ENCODE measurements at places on chromosomes 11 and 22.

DNA sequence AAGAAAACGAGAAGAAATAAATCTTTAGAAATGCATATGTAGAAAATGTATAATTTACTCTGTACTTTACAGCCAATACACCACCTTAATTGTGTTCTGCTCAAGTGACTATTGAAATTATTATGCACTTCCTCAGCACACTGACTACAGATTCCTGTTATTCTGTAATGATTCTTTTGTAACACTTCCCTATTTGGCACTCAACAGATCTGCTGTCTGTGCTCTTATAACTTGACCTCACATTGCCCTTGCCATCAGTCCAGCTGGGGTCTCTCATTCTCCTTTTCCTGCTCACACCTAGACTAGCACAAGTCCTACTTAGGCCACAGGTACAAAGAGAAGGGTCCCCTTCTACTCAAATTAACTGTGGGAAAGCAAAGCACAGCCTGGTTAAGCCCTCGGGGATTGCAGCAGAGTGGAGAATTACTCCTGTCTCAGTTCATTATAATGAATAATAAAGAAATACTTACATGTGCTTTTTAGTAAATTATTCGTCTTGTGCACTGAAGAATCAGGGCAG lies 860.4 kb downstream of the OPCML start:
- no peak for DNase-seq

DNA sequence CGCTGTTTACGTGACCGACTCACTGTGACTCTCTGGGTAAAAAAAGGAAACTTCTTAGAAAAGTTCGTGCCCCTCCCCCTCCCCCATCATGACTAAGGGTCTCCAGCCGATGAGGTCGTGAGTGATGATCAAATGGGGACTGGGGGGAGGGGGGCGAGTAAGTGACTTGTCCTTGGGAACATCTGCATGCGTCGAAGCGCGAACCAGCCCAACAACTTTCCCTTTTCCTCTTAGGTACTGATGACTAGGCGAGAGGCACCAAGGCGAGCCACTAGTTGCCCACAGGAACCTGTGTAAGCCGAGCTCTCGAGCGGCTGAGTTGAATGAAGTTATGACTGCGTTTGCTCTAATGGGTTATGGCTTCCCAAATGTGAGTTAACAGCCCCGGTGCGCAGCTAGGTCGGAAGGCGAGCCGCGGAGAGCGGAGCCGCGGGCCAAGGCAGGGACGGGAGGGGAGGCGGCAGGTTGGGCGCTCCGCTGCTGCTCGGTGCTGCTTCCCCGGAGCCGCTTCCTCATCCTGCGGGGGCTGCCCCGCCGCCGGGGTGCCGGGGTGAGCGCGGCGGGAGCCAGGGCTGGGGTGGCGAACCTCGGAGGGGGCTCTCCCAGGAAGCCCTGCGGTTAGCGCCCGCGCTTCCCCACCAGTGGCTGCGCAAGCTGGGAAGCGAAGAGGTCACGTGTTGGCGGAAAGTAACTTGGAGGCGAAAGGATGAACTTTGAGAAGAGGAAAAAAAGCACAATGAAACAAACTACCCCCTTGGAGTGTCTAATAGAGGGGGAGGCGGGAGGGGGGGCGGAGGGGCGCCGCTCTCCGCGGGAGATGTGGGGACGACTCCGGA lies 22.1 kb upstream of the BDNF start:
- no peak for DNase-seq

DNA sequence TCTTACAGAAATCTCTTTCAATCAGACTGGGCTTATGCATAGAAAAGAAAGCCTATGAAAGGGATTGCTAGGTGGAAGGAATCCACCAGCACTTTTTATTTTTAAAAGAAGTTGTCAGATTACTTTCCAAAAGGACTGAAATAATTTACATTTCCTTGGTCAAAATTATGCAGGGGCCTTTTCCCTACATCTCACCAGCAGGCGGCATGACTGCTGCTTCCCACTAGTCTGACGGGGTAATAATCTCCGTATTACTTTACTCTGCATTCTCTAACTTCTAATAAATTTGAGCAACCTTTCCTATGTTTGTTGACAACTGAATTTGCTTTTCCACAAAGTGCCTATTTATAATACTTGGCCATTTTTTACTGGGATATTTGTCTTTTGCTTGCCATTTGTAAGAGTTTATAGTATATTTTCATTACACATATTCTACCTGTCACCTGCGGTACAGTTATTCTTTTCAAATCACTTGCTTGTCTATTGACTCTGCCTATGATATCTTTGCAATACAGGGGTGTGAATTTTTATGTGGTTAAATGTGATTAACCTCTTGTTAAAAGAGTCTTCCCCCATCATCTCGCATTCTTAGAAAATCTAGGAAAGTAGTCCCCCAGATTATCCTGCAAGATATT lies 51.9 kb upstream of the USP47 start:
- peak; percentile 31 for DNase-seq

GRCh38 chr11:78935398-78936068 lies 360.9 kb upstream of the NARS2 start:
- peak; percentile 60 for DNase-seq

DNA sequence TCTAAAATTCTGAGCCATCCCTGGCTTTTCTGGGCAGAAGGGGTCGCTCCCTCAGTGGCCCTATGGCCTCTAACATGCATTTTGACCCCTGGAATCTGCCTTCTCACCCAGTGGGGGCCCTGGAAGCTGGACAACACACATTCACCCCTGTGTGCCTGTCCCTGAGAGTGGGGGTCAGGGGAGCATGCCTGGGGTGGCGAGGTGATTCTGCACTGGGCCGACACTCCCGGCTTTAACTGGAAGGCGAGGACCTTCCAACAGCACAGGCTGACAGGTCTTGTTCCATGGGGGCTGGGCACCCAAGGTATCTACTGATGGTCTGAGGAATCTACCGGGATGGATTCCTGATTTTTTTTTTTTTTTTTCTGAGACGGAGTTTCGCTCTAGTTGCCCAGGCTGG lies 10.7 kb downstream of the PPM1F start:
- no peak for DNase-seq

DNA sequence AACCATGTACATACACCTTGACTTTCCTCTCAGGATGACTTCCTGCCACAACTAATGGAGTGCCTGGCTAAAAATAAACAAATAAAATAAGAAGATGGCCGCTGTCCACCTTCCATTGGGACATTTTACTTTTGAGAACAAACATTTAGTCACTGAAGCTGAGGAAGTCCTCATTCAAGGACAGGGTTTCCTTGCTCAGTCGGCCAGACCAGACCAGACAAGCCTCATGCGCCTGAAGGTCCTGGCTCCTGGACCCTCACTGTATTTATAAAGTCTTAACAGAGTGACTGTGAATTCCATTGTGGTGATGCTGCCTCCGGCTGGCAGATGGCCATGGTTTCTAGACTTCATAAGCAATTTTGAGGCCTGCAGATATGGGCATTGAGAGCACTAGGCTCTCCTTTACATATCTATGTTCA lies 114.5 kb downstream of the MAML2 start:
- peak; percentile 30 for DNase-seq

GRCh38 chr22:19615867-19616581 lies 91.8 kb upstream of the CLDN5 start:
- no peak for DNase-seq

DNA sequence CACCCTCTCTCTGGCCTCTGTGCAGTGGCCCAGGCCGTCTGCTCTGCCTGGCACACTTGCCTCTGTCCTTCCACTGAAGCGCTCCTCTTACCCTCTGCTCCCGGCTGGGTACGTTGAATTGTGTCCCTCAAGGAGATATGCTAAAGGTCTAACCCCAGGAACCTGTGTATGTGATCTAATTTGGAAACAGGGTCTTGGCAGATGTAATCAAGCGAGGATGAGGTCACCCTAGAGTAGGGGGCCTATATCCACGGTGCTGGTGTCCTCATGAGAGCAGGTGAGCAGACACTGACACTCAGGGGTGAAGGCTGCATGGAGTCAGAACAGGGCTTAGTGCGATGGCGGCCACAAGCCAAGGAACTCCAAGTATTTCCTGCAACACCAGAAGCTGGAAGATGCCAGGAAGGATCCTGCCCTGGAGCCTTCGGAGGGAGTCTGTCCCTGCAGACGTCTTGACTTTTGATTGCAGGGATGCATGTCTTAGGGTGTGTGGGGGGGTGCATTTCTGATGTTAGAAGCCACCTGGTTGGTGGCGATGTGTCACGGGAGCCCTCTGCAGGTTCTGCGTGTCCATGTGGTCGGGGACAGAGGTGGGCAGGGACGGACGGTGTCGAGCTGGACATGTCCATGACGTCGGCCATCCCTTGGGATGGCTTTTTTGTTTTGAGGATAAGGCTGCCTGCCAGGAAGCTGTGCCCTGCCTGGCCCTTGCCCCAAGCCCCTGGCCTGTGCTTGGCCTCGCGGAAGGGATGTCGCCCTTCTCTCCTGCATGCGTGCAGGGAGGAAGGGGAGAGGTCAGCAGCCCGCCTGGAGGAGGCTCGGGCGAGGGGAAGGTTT lies 68.6 kb downstream of the LRP5 start:
- DNase-seq, result no peak

DNA sequence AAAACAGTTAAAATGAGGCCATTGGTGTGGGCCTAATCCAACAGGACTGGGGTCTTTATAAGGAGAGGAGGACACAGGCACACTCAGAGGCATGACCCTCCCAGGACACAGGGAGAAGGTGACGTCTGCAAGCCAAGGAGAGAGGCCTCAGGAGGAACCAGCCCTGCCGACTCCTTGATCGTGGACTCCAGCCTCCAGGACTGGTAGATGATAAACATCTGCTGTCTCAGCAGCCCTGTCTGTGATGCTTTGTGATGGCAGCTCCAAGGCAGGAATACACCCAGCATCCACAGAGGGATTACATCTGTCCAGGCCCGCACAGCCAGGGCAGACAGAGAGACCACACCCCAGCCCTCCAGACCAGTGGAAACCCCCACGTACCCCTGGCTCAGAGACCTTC lies 18.4 kb downstream of the CDKN1C start:
- no peak for DNase-seq

- DNase-seq, result no peak
Observed at GRCh38 chr22:25783856-25784255, 41.9 kb downstream of the MYO18B start.

DNA sequence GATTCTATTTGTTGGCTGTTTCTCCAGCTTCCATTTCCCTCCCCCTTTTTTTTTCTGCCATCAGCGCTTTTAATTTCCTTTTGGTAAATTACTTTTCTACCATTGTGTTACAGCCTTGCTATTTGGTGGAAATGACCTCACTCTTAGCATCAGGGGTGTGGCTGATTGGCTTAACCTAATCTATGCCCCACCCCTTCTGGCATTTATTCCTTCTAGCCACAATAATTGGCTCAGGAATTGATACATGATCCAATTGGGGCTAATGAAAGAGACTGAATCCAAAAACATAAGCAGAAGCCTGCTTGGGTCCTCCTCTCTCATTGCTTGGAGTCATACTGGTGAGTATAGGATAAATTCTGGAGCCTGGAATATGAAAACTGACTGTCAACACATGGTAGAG lies 402.4 kb upstream of the LRRC4C start:
- no peak for DNase-seq

GRCh38 chr11:101126551-101127196 lies 2.9 kb downstream of the PGR start:
- DNase-seq, result no peak

GRCh38 chr11:34214961-34215805 lies 109.8 kb downstream of the NAT10 start:
- DNase-seq, result no peak

GRCh38 chr11:102630598-102631448 lies 5.7 kb upstream of the MMP20 start:
- DNase-seq, result no peak

DNA sequence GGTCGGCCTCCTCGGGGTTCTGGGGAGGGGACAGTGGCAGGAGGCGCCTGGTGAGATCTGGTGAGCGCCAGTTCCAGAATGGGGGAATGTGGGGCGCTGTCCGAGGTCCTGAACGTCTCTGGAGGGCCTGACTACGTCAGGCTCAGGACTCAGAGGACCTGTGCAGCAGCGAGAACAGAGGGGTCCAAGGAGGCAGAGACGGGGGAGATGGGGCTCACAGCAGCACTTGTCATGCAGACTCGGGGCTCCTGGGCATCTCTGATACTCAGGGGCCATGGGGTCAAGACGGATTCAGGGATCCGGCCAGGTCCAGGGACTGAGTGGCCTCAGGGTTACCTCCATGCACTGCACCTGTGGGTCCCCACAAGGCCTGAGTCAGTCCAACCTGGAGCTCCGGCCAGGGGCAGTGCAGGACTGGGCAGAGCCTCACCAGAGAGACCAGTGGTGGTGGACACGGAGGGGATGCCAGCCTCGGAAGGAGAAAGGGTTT lies 92.2 kb downstream of the BRD1 start:
- DNase-seq, result peak; percentile 35

GRCh38 chr22:27892811-27893210 lies 26.2 kb downstream of the PITPNB start:
- no peak for DNase-seq

DNA sequence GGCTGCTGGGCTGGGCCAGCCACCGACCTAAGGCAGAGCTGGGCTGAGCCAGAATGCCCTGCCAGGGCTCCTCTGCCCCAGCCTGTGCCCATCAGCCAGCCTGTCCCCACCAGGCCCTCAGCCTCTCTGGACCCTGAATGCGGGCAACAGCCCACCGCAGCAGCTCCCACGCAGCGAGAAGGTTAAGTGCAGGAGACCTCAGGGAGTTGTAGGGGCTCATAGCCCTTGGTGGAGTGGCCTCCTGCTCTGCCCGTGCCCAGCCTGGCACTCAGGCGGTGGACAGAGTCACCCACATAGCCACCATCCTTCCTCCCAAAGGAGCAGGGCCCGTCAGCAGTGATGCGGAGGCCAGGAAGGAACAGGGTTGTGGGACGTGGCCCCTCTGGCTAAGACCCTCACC lies 19.1 kb downstream of the WNT7B start:
- DNase-seq, result no peak

DNA sequence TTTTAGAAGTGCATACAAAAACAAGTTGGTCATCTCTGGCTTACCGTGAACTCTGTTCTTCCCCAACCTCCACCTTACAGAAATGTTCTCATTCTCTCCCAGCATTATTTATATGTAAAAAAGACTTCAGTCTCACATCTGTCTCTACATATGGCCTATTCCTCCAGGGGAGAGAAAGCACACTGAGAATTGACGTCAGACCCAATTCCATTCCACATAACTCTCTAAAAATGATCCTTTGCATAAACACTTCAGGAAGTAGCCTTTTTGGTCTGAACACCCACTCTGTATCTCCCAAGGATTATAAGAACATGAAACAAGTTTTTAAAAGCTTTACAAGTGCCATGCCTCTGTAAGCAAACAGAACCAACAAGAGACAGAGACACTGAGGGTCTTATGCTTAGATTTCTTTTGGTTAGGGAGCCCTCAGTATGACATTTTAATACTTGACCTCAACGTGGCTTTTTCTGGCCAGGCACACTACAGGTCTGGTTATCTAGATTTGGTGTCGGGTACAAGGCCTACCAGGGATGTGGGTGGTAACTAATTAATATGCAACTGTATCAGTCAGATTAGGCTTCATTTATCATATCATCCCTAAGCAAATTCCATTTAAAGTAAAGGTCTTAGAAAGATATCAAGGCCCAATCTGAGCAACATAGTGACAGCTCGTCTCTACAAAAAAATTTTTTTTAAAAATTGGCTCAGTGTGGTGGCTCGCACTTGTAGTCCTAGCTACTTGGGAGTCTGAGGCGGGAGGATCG lies 48.5 kb upstream of the PPP2R1B start:
- DNase-seq, result no peak

- DNase-seq, result no peak
Observed at GRCh38 chr11:45298718-45299117, 12.6 kb upstream of the SYT13 start.

Measured in suppressor macrophage (primary cell).